ENCODE measurements at places on chromosomes 13 and 19.

DNA sequence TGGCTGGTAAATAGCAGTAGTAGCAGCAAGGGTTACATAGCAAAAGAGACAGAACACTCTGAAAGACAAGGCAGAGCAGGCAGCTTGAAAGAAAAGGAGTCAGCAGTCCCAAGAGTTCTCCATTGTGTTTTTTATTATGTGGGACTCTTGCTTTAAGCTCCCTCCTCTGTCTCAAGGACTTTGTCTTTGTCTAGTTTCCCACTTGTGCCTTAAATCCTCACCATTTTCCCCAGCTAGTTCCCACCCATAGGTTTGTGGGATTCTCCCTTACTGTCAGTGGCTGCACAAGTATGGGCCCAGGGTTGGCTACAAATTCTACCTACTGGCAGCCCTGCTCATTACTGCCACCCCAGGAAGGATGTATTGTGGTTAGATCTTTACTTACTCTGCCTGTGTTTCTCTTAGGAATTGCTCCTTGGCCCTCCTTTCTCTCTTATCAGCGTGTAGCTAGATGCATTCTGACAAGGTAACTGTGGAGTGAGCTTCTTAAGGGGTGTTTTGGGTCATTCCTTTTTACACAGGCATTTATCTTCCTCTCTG, 413.4 kb upstream of the PCDH9 start:
- DNase-seq: no peak

GRCh38 chr19:919199-920050, 2.3 kb downstream of the KISS1R start:
- DNase-seq: no peak

GRCh38 chr19:3029065-3029923, at the start of gene TLE2:
TSS of gene TLE2 (minus strand) at chr19:3029280. CDS start at chr19:3028904, 376 bp downstream.
- DNase-seq: no peak

DNA sequence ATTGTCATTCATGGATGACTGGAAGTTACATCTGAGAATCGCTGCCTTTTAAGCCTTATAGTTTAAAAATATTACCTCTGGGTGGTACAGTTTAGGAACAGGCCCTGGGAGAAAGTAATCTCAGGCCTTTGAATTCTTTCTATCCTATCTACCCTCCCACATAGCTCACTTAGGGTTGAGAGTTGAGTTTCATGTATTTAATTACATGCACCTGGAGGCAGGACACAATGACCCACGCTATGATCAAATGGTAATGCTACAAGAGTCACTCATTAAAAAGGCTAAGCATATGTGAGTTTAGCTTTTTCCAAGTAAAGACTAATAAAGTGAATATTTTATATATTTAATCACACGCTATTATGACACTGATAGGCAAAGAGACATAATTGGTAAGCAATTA, 25.3 kb upstream of the MED4 start:
- no peak for DNase-seq

GRCh38 chr13:23384111-23384510, 49.4 kb downstream of the SACS start:
- DNase-seq: no peak

- DNase-seq: no peak
These were observed 5.4 kb upstream of the RBM42 start for GRCh38 chr19:35623327-35624010.

- DNase-seq: no peak
These were observed 26.5 kb upstream of the FOXO1 start for GRCh38 chr13:40692946-40693345.

DNA sequence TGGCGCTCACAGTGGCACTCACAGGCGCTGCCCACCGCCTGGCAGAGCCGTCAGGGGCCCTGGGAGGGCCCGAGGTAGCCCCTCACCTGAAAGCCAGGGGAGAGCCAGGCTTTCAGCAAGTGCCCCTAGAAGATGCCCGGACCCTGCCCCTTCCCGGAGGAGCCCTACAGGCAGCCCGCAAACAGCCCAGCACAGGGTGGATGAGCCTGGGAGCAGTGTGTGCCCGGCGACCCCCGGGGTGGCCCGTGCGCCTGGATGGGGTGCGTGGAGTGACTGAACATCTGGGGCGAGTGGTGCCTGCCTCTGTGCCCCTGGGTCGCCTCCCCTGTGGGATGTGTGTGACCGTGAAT, 1.4 kb downstream of the CRLF1 start:
- DNase-seq: no peak

DNA sequence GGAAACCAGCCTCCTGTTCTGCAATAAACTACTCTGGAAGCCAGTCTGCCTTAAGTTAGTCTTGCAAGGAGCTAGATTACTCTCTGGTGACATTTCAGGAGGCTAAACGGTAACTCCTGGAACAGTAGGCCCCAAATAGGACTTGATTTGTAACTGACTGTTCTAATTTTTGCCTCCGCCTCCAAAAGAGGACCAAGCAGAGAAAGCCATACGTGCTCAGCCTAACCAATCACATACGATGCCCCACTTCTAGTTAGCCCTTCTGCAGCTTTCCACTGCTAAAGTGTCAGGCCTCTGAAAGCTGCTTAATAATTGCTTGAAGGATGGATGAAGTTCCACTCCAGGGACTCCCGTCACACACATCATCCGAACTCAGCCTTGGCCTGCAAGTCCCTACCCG, 744 bp downstream of the ZNF805 start:
- no peak for DNase-seq

DNA sequence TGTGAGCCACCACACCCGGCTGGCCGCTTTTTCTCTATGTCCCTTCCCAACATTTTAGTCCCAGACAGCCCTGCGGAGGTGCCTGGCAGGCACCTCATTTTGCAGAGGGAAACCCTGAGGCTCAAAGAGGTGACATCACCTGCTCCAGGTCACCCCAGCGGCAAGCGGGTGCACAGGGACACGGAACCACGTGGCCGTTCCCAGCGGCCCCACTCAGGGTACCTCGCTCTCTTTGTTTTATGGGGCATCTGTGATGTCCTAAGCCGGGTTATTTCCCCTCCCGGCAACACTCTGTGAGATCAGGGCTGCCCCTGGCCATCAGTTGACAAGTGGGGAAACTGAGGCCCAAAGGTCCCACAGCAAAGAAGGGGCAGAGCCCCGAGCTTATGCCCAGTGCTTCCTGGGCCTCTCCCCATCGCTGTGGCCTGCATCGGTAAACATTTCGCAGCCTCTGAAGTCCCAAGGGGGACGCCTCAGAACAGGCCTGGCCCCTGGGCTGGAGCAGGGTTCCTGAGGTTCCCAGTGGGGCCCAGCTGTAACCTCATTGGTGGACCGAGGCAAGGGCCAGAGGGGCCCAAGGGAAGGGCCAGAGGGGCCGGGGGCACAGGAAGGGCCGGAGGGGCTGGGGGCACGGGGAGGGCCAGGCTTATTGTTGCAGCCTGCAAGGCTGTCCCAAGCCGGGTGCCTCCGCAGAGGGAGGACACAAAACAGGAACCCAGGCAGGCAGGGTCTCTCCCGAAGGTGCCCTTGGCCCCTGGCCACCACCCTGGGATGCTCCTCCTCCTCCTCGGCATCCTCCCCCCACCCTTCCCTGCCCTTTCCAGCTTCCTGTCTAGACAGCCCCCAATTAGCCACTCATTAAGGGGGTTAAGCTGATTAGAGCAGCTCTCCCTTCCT, 39.0 kb downstream of the SMIM24 start:
- DNase-seq: no peak

GRCh38 chr13:95858286-95859075, 181.5 kb downstream of the DNAJC3 start:
- DNase-seq: no peak

GRCh38 chr19:11322269-11323024, 17.0 kb downstream of the RAB3D start:
- no peak for DNase-seq

- DNase-seq: no peak
These were observed 4.9 kb upstream of the BRD4 start for GRCh38 chr19:15337202-15337601.

Measured in endothelial cell (in vitro differentiated cells).